ENCODE measurements at places on chromosomes 6 and 20. TPM values are rescaled to one million over a fixed set of nuclear protein-coding genes. Genes with fewer than 3 reads are reported as not detected.

The PLG gene
- total RNA-seq, result not detected

The POM121L2 gene
- 0.14 TPM for total RNA-seq

The WFDC12 gene
- not detected for total RNA-seq

The CCDC170 gene
- 2.7 TPM for total RNA-seq

The LIN28B gene
- total RNA-seq, result not detected

The FAM83C gene
- not detected for total RNA-seq

The GRM4 gene
- total RNA-seq, result 0.22 TPM

The MCCD1 gene
- total RNA-seq, result not detected

The APMAP gene
- total RNA-seq, result 51.5 TPM

The IRAK1BP1 gene
- total RNA-seq, result 3.4 TPM

The AIF1 gene
- 6.1 TPM for total RNA-seq

The KCNK16 gene
- total RNA-seq, result not detected

The GRIK2 gene
- 1.5 TPM for total RNA-seq

The WFDC10A gene
- total RNA-seq, result not detected

The DDRGK1 gene
- 80.3 TPM for total RNA-seq

The SPINT4 gene
- total RNA-seq, result not detected

The CLVS2 gene
- 0.92 TPM for total RNA-seq

The PGC gene
- not detected for total RNA-seq

The STMND1 gene
- 0.53 TPM for total RNA-seq

The FAM162B gene
- total RNA-seq, result 0.76 TPM

The MUC21 gene
- 0.12 TPM for total RNA-seq

The CCM2L gene
- total RNA-seq, result 1.2 TPM

The PRR18 gene
- total RNA-seq, result 0.13 TPM

The TAGAP gene
- total RNA-seq, result 4.1 TPM

The OSBPL2 gene
- 87.0 TPM for total RNA-seq

The SLC32A1 gene
- total RNA-seq, result not detected

The TTBK1 gene
- total RNA-seq, result 0.93 TPM

The ATP6V1G2 gene
- 4.5 TPM for total RNA-seq

The PSORS1C1 gene
- total RNA-seq, result 11.1 TPM

The PPP1R16B gene
- 5.6 TPM for total RNA-seq

The TMEM170B gene
- 9.0 TPM for total RNA-seq

The BNIP5 gene
- total RNA-seq, result 17.4 TPM

The KHDC1L gene
- total RNA-seq, result not detected

The F13A1 gene
- 11.8 TPM for total RNA-seq

The DSP gene
- total RNA-seq, result 265 TPM

The DIDO1 gene
- 67.4 TPM for total RNA-seq

The HECA gene
- total RNA-seq, result 30.8 TPM

The TPD52L1 gene
- total RNA-seq, result 12.1 TPM

The CRYBG1 gene
- 26.6 TPM for total RNA-seq

The PCK1 gene
- total RNA-seq, result 134 TPM

The TMEM244 gene
- total RNA-seq, result not detected

The PRDM13 gene
- not detected for total RNA-seq

The GINS1 gene
- 8.6 TPM for total RNA-seq

The SNAI1 gene
- 0.78 TPM for total RNA-seq

The OPN5 gene
- total RNA-seq, result not detected

The GLP1R gene
- not detected for total RNA-seq

Measured in mucosa of descending colon (tissue), 3 donors.